ENCODE measurements at places on chromosomes 7 and 10.
A peak's percentile ranks its signal among the peaks of the same experiment; 100 is the strongest.

- no peak for DNase-seq
These were observed 216.6 kb downstream of the WDR37 start for GRCh38 chr10:1272777-1273161.

GRCh38 chr10:94002156-94002555 is 8.4 kb downstream of the PLCE1 start:
- DNase-seq, result no peak

DNA sequence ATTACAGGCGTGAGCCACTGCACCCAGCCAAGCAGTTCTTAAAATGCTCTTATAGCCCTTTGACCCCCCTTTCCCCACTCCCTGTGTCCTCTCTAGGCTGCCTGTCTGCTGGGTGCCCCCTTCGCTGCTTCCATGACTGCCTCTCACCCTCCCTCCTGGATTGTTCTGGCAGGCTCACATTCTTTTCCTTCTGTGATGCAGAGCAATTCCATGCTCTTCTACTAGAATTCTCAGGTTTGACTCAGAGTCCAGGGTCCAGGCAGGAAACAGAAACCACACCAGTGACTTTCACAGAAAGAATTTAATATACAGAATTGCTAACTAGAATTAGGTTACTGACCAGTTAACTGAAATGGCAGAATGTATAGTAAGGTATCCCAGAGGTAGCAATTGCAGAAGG is 244.8 kb downstream of the BAMBI start:
- DNase-seq, result peak; percentile 76

DNA sequence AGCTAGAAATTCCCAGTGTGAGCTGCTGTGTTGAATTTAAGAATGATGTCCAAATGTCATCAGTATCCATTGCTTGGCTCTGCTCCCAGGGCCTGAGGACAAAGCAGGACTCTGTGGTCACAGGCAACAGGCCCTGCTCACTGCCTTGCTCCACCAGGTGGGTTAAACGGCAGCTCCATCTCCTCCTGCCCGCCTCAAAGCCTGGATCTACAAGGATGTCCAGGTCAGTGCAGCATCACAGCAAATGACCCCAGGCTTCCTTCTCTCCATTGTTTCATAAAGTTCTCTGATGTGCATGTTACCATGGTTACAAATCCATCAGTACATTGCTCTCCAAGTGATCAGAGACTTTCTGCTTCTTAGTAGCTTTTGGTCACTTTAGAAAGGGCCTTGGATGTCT is 322.0 kb upstream of the ZNF32 start:
- DNase-seq, result no peak

- no peak for DNase-seq
These were observed 221.5 kb upstream of the KLF14 start for GRCh38 chr7:130955565-130955919.

DNA sequence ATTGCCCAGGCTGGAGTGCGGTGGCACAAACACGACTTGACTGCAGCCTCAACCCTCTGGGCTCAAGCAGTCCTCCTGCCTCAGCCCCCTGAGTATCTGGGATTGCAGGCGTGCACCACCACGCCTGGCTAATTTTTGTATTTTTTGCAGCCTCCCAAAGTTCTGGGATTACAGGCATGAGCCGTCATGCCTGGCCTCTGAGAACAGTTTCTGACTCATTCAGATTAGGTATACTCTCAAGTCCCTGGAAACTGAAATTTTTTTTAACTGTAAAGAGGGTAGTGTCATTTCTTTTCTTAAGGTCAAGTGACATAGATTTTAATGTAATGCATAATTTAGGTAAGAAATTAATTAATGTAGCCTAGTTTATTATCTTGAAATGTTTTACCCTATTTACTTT is 104.7 kb downstream of the SEPTIN7 start:
- no peak for DNase-seq
